ENCODE measurements at places on chromosomes 12 and 14.
A peak's percentile ranks its signal among the peaks of the same experiment; 100 is the strongest.

DNA sequence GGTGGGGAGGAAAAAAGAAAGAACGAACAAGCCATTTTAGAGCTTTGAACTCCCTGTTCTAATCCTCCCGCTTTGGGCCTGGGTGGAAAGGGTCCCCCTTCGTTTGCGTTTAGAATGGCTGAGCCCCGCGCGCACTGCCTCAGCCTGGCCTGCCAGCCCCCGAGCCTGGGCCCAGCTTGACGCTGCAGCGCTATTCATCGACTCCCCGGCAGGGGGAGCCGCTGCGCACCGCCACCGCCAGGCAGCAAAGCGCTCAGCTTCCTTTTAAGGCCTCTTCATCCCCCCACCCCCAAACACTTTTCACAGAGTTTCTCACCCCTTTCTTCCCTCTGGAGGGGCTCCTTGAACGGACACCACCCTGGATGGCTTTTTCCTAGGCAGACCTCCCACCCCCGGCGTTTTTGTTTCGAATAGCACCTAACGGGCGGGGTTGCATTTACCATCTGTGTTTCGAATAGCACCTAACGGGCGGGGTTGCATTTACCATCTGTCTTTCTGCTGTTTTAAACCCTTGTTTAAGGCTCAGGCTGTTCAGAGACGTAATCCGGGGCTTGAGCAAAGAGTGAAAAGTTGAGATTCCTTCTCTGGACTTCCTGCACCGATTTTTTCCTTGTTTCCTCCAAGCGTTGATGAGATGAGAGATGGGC lies 56.4 kb upstream of the PIWIL1 start:
- DNase-seq: no peak

DNA sequence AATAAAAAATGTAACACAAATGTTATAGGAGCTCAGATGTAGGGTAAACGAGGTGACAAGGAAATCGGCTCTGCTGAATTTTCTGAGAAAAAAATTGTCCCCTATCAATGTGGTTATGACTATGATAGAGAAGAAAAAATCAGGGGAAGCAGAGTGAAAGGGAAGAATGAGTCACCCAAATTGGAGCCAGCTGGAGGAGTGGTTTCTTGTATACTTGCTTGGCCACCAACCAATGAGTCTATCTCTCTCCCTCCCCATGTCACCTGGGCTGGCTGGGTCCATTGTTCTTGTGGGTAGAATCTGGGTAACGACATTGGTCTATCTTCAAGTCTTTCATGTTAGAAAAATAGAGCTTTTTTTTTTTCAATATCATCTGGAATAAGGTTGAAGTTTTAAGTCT lies 196.6 kb upstream of the FLRT2 start:
- DNase-seq: no peak

- no peak for DNase-seq
Measured at GRCh38 chr12:29782871-29783772, 620 bp downstream of the TMTC1 start.

GRCh38 chr12:87246726-87247125 lies 782.5 kb downstream of the C12orf50 start:
- no peak for DNase-seq

GRCh38 chr14:43647302-43647701 lies 859.8 kb downstream of the FSCB start:
- DNase-seq: no peak

DNA sequence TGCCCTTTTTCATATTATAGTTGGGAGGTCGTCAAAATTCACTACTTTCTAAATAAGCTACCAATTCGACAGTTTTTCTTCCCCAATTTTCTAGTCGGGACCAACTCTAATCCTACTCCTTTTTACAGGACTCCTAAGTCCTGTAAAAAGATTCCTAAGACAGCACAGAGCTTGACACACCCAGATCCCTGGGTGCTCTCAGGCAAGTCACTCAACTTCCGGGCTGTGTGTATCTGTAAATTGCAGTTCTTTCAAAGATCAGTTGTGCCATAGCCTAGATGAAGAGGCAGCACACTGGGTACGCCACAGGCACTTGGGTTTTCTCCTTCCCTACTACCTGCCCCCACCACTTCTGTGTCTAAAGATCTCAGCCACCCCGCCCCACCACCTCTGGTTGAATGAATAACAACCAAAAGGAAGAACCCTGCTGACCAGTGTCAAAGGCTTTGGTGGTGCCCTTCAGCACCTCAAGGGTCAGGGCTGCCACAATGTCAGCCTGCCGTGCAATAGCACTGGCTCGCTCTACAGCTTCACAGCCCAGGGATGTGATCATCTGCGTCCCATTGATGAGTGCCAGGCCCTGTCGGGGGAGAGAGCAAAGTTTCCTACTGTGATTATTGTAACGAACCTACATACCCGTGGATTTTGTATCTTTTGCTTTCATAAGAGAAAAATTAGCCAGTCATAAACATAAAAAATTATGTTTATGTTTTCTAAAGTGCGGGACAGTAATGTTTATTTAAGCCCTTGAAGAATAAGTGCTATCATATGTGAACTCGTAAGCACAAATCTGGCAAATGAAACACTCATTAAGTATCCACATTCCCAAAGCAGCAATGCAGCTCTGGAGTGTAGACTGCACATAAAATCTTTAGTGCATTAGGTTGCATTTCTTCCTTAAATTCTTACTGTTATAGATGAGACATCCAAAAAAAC lies 9.2 kb downstream of the HAL start:
- DNase-seq: no peak

DNA sequence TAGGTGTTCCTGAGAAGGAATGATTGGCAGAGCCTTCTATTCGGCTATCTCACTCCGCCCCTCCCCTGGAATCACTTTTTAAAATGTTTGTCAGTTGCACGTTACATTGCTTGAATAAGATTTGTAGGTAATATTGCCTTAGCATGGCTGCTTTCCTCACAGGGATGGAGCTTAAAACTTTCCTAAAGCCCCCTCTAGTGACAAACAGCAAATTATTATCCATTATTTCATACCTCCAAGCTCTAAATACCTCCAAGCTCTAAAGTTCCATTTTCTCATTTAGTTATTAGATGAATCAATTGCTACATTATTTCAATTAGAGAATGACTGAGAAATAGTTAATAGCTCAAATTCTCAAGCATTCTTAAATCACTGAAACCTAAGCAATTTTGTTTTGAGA lies 5.1 kb upstream of the SPATA7 start:
- DNase-seq: no peak

DNA sequence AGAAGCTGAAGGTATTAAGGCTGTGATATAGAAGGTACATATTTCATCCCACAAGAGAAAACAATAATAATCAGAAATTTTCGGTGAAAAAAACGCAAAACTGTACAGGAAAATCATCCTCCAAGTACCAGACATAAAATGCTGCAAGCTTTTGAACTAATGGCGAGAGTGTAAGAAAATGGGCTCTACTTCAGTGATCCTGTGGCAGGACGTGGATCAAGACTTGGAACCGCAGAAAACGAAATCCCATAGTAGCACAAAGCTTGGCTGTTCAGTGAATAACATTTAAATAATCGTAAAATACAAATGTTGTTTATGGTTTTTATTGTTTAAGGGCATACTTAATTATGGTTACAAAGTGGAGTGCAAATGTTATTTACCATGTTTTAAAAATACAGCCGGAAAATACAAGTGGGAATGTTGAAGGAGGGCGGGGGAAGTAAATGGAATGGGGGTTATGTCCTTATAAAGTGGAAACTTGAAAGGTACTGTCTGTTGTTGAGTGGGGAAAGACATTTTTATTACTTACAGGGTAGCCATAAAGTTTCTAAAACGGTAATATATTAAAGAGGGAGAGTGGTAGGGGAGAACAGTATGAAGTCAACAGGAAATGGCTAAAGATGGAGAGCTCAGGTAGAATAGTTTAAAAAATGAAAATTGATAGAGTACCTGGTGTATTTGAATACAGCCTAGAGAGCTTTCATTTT lies 1.1 kb downstream of the SMIM10L1 start:
- DNase-seq: no peak

DNA sequence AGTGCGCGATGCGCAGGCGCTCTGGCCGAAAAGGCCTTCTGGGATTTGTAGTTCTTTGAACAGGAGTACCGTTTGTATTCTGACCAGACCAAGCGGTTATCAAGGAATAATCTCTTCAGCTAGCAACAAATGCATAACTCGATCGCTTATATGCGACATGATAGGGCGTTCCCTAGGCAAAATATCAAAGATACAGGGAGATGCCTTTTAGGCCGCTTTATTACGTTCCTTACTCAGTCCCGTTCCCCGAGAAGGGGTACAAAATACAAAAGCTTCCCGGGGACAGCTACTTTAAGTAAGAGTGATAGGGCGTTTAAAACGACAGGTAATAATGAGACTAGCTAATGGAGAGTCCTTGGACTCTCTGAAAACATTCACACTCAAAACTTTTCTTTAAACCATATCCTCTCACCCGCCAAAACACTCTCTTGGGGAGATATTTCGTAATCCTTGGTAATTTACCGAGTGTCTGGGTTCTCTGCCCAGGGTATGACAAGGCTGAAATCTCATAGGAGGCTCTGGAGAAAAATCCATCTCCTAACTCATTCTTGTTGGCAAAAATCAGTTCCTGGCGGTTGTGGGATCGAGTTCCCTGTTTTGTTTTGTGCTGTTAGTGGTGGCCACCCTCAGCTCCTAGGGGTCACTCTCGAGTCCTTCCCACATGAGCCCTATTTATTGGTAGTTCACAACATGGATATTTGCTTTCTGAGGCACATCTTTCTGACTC lies 412 bp upstream of the SNW1 start:
- DNase-seq: no peak

DNA sequence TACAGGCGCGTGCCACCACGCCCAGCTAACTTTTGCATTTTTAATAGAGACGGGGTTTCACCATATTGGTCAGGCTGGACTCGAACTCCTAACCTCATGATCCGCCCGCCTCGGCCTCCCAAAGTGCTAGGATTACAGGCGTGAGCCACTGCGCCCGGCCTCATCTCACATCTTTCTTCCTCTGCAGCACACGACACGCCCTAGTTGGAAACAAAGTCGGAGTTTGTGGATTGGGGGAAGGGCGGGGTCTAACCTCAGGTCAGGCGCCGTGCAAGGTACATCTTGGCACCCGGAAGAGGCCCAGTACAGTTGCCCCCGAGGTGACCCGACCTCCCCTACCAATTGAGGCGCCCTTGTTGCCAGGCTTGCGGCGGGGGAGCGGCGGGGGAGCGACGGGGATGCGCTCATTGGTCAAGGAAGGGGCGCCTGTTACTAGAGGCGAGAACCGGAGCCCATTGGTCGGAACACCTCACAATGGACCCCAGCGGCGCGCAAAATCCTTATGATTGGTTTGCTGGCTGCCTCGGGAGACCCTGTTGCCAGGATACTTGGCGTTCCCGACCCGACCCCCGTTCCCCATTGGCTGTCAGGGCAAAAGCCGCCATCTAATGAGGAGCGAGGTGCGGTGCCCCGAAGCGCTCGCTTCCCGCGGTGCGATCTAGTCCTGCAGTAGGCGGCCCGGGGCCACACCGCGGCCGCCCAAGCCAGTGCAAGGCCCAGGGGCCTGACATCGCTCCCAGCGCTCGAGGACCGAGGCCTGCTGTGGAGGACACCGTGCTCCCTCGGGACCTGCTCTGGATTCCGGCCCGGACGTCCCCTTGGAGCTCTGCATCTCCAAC lies at the start of gene REC8:
REC8 (plus strand) TSS at position 659 of the 839 bp plus-strand sequence. CDS start 473 bp downstream, outside the sequence.
- peak; percentile 49 for DNase-seq

GRCh38 chr12:132754160-132754932 lies 7.3 kb downstream of the ANKLE2 start:
- DNase-seq: no peak

DNA sequence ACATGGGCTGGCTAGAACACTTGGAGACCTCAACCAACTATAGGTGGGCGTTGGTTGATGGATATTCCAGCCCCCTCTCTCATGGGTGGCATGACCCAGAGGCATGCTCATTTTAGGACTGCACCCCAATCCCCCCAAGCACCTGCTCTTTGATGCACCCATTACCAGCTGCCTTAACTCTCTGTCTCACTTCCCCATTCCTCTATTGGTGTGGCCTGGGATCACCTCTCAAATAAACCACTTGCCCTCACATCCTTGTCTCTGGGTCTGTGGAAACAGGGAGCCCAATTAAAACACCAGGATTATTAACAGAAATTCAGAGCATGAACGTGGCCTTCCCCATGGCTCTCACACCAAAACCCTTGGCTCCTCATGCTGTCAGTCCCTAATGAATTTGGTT lies 202.3 kb upstream of the NOS1 start:
- no peak for DNase-seq

GRCh38 chr12:75877763-75878621 lies 153.6 kb downstream of the PHLDA1 start:
- DNase-seq: no peak

DNA sequence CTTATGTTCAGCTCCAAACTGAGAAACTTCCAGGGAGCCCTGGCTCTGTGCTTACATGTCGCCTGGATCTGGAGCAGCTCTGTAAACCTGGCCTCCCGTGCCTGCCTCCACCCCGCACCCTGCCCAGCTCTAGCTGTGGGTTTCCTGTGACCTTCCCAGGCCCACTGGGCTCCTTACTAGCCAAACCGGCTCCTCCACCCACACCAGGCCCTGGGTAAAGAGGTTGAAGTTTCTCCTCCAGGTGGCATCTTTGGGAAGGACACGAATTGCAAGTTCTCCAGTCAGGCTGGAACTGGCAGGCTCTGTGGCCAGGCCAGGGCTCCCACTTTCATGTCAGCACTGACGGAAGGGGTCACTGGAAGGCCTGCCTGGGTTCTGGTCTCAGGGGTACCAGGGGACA lies 60.9 kb upstream of the ZFP36L1 start:
- DNase-seq: no peak

DNA sequence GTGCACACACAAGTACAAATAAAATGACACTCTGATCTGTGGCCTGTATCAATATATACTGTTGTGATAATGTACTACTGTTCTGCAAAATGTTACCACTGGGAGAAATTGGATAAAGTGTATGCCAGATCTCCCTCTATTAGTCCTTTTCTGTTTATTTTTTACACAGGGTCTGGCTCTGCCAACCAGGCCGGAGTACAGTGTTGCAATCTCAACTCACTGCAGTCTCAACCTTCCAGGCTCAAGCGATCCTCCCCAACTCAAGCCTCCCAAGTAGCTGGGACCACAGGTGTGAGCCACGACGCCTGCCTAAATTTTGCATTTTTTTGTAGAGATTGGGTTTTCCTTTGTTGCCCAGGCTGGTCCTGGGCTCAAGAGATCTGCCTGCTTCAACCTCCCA lies 1.9 kb downstream of the NT5DC3 start:
- no peak for DNase-seq

GRCh38 chr12:93773122-93773871 lies 96.1 kb downstream of the CRADD start:
- DNase-seq: no peak
